Posterior vena cava (tissue), 2 donors: ENCODE measurements at places on chromosomes 6 and 20.

GRCh38 chr6:52515219-52515960 is 61.5 kb downstream of the TRAM2 start:
- no peak for DNase-seq

- DNase-seq, result no peak
Observed at GRCh38 chr6:140670021-140670420, 1295.6 kb upstream of the CITED2 start.

GRCh38 chr6:40688214-40688761 is 101.1 kb upstream of the LRFN2 start:
- DNase-seq, result no peak

- no peak for DNase-seq
Observed at GRCh38 chr20:46808565-46808964, 86.1 kb upstream of the EYA2 start.

DNA sequence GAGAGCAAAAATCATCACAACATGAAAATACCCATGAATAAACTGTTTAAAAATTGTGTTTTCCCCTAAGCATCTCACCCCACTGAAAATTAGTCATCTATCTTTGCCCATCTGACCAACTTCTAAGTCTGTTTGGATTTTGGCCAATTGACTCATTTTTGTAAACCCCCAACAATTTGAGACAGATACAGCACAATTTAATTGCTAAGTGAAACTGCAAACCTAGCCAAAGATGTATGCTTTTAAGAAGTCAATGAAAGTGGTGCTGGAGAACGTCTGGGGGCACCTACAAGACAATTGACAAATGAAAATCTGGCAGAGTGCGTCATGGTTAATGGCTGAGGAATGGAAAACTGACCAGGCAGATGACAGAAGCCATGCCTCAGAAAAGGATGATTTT is 30.9 kb upstream of the SLC24A3 start:
- no peak for DNase-seq

GRCh38 chr6:7132398-7133035 is 24.8 kb downstream of the RREB1 start:
- DNase-seq, result no peak

GRCh38 chr20:2237059-2237458 is 58.7 kb upstream of the TGM3 start:
- DNase-seq, result peak; percentile 91

DNA sequence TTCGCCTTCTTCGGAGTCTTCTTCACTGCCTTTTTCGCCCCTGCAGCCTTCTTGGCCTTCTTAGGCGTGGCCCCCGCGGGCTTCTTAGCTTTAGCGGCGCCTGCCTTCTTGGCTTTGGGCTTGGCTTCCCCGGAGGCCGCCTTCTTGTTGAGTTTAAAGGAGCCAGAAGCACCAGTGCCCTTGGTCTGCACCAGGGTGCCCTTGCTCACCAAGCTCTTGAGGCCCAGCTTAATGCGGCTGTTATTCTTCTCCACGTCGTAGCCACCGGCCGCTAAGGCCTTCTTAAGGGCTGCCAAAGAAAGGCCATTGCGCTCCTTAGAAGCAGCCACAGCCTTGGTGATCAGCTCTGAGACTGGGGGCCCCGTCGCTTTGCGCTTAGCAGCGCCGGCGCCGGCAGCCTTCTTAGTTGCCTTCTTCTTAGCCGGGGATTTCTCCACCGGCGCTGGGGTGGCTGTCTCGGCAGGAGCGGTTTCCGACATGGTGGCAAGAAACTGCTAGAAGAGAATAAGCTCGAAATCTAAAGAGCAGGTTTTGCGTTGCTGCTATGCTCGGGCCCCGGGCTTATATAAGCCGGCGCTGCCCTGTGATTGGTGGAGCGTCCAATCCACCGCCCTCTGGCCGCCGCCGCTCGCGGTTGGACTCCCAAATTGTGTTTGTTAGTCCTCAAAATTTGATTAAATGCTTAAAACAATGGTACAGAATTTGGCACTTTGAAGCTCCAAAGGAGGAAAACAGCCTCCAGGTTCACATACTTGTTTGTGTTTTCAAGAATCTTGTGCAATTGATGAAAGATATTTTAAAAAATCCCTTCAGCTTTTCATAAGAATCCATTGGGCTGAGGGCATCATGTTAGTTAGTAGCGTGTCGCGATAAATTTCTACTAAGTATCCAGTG is 44.9 kb downstream of the OR2B2 start:
- peak; percentile 88 for DNase-seq

DNA sequence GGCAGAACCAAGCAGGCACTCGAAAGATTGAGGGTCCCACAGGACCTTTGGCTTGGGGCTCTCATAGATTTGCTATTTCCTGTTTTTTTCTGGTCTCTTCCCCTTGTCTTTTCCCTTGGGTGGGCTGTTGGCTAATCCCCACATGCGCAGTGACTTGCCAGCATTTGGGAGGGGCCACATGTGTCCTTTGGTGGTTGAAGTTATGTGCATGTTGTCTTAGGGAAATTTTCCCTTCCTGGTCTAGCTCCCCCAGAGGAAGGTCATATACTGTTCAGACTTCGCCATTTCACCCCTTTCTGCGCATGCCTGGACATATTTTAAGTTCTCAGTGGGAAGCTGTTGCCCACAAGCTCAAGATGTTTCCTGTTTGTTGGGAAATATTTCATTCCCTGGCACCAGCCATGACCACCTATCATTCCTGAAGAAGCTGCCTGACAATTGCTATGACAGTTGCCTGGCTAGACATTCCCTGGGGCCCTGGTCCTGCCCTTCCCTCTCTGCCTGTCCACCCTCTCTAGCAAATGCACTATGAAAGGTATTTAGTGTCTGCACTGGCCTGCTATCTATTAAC is 156.2 kb upstream of the THBS2 start:
- DNase-seq, result no peak

GRCh38 chr20:49207076-49207475 is 12.1 kb upstream of the DDX27 start:
- no peak for DNase-seq

GRCh38 chr6:47278545-47278944 is 31.2 kb downstream of the TNFRSF21 start:
- no peak for DNase-seq

DNA sequence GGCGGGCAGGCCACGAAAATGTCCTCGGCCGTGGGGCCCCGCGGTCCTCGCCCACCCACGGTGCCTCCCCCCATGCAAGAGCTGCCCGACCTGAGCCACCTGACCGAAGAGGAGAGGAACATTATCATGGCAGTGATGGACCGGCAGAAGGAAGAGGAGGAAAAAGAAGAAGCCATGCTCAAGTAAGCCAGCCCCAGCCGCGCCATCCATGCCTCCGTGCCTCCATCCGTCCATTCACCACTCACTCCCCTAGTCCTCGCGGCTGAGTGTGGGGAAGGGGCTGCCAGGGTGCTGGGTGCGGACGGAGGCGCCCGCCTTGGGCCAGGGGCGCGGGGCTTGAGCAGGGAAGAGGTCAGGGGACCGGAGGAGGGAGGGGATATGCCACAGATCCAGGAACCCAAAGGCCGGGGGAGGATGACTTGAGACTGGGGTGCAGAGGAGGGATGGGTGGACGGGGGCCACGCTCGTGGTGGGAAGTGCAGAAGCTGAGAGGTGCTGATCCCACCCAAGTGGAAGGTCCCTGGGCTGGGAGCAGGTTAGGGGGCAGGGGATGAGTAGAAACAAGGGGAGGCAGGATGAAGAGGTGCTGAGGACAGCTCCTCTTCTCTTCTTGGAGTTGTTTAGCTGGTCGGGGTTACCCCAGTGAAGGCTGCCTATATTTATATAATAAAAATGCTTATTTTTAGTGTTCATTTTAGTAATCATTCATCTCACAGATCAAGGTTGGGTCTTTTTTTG is 825 bp downstream of the RIMS1 start:
- peak; percentile 72 for DNase-seq

DNA sequence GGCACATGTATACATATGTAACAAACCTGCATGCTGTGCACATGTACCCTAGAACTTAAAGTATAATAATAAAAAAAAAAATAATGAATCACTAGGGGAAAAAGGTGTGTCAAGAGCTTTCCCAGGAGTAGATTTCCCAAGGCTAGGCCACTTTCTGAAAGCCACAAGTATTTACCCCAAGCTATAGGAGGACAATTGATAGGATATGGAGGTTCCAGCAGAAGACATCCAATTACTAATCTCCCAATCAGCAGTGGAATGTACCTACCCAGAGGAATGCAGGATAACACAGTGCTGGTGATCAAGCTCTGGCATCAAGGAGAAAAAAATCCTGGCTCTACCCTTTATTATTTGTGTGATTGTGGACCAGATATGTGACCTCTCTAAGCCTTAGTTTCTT is 562.7 kb downstream of the RFPL4B start:
- no peak for DNase-seq

DNA sequence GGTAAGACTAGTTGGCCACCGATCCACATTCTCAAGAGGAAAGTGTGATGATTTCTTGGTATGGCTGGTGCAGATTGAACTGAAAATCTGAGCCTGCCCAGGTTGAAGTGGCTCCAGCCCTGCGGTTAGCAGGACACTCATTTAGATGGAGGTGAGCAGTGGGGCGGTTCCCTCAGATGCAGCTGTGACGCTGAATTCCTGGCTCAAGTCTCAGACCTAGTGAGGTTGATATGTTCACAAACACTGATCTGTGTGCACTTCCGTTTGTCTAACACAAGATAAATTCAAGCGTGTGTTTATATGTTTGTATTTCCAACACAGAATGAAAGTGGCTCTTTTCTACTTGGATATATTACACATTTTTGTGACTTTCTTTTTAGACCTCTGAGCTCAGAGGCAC is 83.4 kb upstream of the FRMD1 start:
- DNase-seq, result no peak

DNA sequence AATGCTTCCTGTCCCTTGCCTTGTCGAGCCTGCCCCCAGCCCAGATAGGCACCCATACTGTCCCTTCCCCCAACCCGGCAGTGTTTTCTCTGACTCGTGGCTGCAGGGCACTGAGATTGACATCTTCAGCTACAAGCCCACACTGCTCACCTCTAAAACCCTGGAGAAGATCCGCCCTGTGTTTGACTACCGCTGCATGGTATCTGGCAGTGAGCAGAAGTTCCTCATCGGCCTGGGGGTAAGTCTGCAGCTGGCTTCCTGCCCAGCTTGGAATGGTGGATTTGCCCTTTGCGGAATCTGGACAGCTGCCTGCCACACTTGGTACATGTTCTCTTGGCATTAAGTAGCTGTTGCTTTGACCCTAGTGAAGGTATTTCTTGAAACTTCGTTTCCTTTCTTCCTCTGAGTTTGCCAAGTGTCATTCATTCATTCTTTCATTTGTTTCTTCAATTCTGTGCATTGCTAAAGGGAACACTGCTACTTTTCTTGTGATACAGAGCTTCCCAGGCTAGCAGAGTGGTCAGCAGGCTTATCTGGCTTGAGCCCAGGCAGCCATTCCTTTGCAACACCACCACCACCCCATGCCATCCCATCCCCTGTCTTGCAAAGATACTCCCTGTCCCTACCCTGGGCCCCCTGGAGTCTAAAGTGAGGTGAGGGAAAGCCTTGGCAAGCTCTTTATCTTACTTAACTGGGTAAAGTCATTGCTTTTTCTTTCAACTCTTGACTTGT is 26.2 kb downstream of the CCDC167 start:
- no peak for DNase-seq

GRCh38 chr20:32610472-32611218 is 25.5 kb upstream of the NOL4L start:
- no peak for DNase-seq

DNA sequence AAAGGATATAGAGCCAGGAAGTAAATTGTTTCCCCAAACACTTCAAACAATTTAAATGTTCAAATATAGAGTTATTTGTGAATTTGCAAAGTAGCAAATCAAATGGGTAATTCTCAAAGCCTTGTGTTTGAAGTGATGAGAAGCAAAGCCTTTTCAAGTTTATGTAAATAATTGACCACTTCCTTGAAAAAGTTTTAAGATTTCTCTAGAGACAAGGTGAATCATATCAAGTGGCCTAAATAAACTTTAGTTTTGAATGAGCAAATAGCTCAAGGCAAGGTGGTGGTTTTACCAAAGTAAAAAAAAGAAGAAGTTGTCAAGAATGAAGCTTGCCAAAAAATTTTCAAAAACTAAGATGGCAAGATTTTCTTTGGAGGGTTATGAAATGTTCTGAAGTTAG is 42.6 kb upstream of the IFNGR1 start:
- no peak for DNase-seq

DNA sequence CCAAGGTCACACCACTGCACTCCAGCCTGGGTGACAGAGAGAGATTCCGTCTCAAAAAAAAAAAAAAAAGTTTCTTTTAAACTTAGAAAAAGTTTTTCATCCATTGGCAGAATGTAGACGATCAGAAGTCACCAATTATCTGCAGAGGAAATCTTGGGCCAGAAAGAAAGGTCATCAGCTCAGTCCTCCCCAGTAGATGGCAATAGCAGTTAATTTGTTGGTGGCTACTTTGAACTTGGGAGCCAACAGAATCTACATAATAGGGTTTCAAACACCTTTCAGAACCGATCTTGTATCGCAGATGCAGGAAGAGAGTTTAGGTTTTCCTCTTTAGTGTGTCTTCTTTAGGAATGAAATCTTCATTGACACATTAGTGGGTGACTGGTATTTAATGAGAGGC is 41.7 kb downstream of the LBP start:
- DNase-seq, result no peak

DNA sequence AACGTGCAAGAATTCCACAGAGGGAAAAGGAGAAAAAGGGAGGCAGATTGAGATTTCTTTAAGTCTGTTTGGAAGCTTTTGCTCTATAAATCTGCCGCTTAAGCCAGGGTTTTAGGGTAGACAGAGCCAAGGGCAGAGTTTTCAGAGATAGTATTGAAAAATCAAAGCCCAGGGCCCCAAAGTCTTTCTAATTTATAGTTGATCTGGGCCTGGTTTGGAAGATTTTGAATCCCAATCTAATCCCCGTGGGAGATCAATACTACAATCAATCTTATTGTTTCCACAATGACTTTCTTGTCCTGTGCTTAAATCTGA is 3.3 kb downstream of the BMP2 start:
- DNase-seq, result no peak

DNA sequence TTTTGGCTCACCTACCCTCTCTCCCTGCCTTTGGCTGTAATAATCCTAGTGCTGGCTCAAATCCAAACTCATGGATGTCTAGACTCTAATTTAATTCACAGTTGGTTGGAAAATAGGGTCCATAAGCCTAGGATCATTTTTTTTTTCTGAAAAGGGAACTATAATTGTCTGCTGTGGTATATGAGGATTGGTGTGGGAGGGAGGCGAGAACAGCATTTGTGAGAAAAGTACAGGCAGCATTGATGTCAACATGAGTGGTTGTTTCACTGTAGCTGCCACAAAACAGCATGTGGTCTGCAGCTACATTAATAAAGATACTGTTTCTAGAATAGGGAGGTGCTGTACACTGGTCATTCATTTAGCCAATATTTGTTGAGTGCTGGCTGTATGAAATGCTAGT is 18.6 kb upstream of the POLR1H start:
- DNase-seq, result no peak

GRCh38 chr6:114707081-114707620 is 364.3 kb upstream of the HS3ST5 start:
- no peak for DNase-seq

DNA sequence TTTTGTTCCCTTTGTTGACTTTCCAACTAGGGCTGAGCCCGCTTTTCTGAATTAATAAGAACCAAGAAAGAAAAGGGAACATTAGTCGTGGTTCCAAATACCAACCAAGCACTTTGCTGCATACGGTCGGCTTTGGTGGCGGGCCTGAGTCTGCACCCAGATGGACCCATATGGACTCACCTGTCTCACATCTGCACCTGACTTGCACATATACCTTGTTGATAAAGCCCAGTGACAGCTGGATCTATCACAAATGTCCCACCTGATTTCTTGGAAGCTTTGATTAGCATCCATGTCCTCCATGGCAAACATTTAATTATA is 39.0 kb downstream of the TPD52L1 start:
- DNase-seq, result no peak
